ENCODE measurements at places on chromosomes 16 and 17.

DNA sequence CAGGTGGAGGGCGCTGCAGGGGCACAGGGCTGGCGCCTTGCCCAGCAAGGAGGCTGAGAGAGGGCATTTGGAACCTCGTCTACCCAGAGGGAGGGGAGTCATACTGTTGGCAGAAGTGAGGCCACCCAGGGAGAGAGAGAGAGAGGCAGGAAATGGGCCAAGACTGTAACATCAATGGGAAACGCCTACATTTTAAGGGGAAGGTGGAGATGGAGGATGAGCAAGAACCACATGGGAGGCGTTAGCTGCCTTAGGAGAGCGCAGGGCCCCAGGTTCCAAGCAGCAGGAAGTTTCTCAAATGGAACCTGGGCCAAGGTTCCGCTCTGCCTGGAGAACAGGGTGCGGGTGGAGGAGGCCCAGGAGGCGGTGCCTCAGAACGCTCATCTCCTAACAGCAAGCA is 2.7 kb upstream of the WFDC1 start:
- no peak for DNase-seq

GRCh38 chr16:85615014-85615851 is 2.1 kb downstream of the GSE1 start:
- peak; percentile 88 for DNase-seq

GRCh38 chr16:85863384-85863774 is 35.6 kb upstream of the IRF8 start:
- DNase-seq = no peak

DNA sequence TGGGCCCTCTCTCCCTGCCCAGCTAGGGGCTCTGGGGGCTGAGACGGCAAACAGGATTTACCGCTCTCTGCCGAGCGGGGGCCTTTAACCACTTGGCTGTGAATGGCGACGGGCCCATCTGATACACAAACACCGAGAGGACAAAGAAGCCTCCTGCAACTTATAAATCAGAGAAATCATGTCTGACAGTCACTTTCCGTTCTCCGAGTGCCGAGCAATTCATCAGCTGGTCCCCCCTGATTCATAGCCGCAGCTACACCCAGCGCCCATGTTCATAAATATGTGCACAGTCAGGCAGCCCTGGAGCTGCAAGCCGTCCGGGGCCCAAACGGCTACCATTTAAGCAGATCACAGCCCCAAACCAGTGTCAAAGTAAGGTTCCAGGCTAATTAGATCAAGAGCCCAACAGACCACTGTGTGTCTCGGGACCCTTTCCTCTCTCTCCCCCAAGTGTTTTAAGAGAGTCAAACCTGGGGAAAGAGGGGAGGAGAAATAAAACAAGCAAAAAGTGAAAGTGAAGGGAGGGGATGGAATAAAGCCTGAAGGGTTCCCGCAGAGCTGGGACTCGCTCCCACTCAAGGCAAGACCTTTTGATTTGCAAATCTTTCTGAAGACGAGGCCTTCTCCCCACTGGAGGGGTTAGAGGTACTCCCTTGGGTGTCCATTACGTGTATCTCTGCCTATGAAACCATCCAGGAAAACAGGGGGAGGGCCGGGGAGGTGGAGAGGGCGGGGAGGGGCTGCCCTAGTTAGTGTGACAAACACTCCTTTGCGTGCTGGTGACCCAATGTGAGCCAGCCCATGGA is 154.7 kb downstream of the C16orf78 start:
- no peak for DNase-seq

GRCh38 chr17:74812109-74813009 is 36.2 kb upstream of the NAT9 start:
- DNase-seq = no peak

- DNase-seq = no peak
Observed at GRCh38 chr17:67639979-67640378, 77.8 kb upstream of the NOL11 start.

DNA sequence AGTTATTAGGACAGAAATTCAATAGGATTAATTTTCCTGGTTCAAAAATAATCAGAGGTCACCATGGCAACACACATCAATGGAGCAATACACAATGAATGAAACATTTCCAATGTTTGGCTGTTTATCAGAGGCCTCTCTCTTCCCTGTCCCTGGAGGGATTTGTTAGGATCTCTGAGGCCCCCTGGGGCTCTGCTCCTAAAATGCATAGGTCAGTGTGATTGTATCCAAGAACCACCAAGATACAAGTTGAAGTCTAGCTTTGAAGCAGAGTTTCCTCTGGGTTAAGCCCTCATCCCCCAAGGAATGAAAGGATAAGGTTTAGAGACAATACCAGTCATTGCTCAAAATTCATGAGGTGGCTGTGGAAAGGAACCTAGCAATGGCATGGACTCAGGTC is 561.2 kb upstream of the C16orf82 start:
- no peak for DNase-seq

GRCh38 chr17:73566905-73567782 is 77.1 kb downstream of the SDK2 start:
- DNase-seq = no peak

DNA sequence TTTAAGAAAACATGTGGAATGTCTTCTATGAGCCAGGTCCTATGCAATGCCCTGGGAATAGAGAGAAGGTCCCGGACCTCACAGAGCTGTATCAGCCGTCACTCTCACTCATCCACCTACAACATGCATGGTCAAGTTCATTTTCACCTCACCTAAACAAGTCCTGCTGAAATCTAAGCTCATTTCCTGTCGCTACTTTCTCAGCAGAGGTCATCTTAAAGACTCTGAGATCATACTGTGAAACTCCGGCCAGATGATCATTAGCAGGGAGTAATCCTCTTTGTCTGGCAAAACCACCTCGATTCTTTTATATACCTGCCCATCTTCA is 66.2 kb upstream of the LYRM9 start:
- no peak for DNase-seq

GRCh38 chr17:64964796-64965195 is 45.5 kb upstream of the LRRC37A3 start:
- DNase-seq = no peak

GRCh38 chr17:61461586-61461966 is 9.4 kb downstream of the TBX4 start:
- no peak for DNase-seq

DNA sequence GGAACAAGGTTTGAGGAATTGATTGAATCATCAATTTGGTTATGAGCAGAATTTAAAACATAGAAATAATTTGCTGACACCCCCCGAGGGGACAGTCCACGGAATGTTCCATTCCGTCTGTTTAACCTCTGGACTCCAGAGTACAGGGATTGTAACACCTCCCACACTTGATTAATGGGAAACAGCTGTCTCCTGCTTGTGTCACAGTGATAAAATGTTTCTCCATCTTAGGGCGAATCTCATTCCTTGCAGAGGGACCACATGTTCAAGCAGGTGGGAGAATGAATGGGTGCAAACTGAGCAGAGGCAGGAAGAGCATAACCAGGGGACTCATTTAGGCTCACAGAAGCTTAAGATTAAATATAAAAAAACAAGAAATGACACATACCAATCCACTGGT is 249.5 kb upstream of the RBFOX1 start:
- no peak for DNase-seq

DNA sequence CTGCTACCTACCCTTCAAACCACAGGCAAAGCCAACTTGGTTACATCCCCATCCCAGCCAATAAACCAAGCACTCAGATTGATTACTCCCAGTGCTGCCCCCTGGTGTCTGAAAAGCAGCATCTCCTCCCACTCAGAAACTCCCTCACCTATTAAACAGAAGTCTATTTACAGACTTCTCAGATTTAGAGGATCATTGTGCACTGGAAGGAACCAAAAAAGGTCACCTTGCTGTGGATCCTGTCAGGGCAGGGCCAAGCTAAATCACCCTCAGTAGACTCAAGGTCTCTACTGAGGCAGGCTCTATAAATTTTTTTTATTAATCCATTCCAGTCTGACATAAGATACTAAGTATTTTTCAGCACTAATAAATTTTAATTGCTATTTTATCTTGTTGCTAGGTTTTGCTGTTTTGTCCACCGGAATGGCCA is 17.6 kb downstream of the HIGD1B start:
- DNase-seq = peak; percentile 35

DNA sequence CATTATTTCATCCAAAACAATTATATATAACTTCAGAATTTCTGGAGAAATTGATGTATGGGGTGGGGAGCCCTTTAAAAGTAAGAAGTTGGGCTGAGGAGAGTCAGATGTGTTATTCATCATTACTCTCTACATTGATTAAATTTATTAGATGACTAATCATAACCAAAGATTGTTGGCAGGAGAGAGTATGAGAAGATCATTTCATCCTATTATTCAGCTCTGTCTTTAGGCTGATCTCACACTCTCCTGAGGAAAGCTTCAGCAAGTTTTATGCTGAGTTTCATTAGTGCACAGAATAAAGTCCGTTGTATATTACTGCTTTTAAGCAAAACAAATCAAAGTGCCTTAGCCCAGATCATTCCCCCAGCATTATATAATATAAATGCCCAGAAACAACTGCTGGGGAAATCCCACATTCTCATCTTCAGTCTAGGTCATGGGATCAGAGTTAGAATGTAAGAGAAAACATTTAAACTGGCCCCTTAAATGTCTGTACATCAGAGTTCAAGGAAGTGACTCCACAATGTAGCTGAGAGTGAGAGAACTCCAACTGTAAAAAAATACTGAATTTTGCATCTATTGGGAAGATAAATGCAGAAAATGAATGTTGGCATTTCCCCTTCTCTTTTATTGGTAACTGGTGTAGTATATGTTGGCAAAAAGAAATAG is 130.1 kb upstream of the HLF start:
- no peak for DNase-seq
